ENCODE measurements at places on chromosomes 6 and 20. TPM values are rescaled to one million over a fixed set of nuclear protein-coding genes. Genes with fewer than 3 reads are reported as not detected.

Gene MUCL3
- total RNA-seq = 0.03 TPM

Gene BANF2
- not detected for total RNA-seq

Gene PAK5
- total RNA-seq = 1.6 TPM

Gene SYCP2L
- 12.5 TPM for total RNA-seq

Gene EFCAB8
- total RNA-seq = not detected

Gene PLCB1
- total RNA-seq = 24.7 TPM

Gene SMLR1
- total RNA-seq = not detected

Gene BMP6
- total RNA-seq = 0.37 TPM

Gene PPP1R14C
- 0.26 TPM for total RNA-seq

Gene PKIB
- total RNA-seq = 153 TPM

Gene ARHGAP40
- total RNA-seq = not detected

- DNase-seq = no peak
These were observed 5.5 kb downstream of the REV3L start for GRCh38 chr6:111477481-111477938.

GRCh38 chr6:39041072-39041471, 7.5 kb upstream of the GLP1R start:
- no peak for DNase-seq

GRCh38 chr6:167669553-167669849, 157.2 kb upstream of the AFDN start:
- no peak for DNase-seq

DNA sequence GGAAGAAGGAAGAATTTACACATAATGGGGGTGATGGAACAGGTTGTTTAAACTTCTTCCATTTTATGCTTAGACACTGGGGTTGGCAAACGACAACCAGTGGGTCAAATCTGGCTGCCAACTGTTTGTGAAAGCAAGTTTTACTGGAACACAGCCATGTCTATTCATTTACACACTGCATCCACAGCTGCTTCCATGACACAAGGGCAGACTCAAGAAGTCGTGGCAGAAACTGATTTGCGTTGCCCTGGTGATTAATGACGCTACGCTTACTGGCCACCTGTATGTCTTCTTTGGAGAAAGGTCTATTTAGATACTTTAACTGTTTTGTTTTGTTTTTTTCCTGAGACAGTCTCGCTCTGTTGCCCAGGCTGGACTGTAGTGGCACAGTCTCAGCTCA, 19.0 kb downstream of the CTCFL start:
- DNase-seq = no peak

- DNase-seq = no peak
These were observed 31.4 kb upstream of the HAO1 start for GRCh38 chr20:7971536-7972280.

DNA sequence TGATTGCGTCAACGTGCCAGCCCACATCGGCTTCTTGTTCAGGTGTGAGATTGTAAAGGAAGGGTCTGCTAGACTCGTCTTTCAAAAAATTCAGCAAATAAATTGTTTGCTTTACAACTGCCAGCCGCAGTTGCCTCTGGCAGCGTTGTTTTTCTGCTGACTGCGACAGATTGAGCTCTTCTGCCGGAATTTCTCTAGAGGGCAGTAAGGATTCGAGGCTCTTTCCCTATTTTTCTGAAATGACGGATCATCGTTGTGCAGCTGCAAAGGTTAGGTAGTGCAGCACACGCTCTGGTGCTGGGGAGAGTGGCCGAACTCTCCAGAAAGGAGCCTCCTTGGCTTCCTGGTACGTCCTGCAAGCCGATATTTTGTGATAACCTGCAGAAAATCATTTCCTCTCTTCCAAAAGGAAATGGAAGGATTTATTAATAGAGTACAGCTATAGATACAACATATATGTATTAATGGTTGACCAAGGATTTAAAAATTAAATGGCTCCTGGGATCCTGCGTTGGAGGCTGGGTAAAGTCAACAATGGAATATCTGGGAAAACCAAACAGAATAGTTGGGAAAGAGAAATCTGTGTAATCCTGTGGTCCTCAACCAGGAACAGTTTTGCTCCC, 121.9 kb upstream of the ZFP64 start:
- DNase-seq = peak; percentile 71

GRCh38 chr6:29632789-29633533, at the start of gene GABBR1:
GABBR1 (minus strand) TSS chr6:29633183; CDS start chr6:29632385, 798 bp downstream.
- peak; percentile 92 for DNase-seq

- DNase-seq = peak; percentile 56
These were observed 23.6 kb downstream of the LRP11 start for GRCh38 chr6:149840345-149841075.

DNA sequence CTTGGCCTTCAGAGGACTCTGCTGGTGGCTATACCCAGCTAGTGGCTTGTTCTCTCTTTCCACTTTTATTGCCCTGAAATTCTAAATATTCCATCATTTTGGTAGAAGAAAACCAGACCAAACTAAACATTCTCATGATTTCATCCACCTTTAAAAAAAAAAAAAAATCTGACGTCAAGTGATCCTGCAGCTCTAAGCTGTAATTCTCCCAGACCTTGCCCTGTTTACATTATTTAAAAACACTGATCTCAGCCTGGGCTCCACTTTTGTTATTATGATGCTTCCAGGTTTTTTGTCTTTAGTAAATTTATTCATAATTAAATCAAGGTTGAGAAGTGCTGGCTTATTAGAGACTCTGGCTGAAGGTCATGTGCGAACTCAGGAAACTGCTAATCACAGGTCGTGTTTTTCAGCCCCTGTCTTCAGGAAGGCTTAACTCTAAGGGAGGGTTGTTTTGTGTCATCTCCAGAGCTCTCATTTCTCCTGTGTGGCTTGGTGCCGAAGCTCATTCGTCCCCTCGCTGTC, 114.4 kb downstream of the MTHFD1L start:
- DNase-seq = no peak

- no peak for DNase-seq
These were observed 10.4 kb upstream of the ABCC10 start for GRCh38 chr6:43416935-43417334.

GRCh38 chr6:24659561-24659960, 7.1 kb downstream of the TDP2 start:
- DNase-seq = no peak

- no peak for DNase-seq
These were observed 1.8 kb downstream of the MOXD1 start for GRCh38 chr6:132399376-132400074.

- no peak for DNase-seq
These were observed 171.6 kb downstream of the FOXC1 start for GRCh38 chr6:1781152-1781816.

All from neural progenitor cell (in vitro differentiated cells).